ENCODE measurements at places on chromosomes 5 and 9.

GRCh38 chr5:140402258-140403074 is 833 bp downstream of the ANKHD1 start:
- DNase-seq, result peak; percentile 52

DNA sequence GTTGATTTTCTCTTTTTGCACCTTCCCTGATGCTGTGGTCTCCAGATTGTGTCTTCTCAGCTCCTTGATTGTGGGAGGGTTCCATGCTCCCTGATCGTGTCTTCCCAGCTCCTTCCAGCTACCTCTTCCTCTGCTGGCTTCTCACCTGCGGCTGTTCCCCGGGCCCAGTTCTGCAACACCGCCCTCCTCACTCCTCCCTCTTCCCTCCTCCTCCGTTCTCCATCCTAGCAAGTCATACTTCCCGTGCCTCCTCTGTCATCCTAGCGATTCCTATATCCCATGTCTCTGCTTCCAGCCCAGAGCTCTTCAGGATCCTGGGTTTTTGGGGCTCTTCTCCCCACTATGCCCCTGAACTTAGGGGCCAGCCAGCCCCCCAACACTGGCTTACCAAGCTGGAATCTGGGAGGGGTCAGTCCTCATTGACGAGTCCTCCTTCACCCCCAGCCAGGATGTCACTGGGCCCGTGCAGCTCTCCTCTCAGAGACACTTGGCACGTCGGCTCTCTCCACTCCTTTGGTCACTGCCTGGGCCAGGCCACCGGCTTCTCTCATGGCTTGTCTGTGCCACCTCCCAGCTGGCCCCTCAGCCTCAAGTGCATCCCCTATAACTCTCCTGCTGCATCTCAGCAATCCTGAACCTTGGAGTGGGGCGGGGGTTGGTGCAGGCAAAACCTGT is 255.4 kb upstream of the MVB12B start:
- DNase-seq, result no peak

DNA sequence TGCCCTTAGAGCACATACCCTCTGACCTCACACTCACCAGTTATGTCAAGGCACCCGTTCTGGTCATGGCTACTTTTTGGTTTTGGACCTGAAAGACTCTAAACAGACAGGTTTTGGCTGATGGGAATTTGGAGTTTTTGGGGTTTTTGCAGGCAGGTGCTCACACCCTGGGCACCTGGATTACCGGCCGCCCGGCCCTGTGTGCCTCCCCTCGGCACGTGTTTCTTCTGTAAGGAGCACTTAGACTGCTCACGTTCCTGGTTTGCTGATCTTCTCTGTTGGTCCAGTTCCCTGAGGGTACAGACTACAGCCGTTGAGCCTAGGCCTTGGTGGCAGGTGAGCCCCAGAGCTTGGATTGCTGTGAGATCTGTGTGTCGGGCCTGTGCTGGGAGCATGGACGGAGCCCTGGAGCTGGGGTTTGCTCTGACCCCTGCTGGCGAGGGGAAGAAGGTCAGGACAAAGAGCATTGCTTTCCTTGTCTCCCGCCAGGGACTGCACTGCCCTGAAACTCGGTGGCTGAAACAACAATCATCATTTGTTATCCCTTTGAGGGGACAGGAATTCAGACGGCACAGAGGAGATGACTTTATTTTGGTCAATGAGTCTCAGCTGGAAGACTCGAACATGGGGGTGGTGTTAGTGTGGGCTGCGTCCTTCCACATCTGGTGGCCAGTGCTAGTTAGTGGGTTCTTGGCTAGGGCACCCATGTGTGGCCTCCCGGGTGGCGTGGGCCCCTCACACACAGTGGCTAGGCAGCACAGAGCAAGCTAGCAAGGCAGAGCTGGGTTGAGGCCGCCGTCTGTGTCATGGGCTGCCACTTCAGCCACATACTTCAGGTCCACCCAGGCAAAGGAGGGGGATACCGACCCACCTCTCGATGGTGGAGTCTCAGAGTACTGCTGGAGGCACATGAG is 76.4 kb downstream of the EHMT1 start:
- peak; percentile 48 for DNase-seq

DNA sequence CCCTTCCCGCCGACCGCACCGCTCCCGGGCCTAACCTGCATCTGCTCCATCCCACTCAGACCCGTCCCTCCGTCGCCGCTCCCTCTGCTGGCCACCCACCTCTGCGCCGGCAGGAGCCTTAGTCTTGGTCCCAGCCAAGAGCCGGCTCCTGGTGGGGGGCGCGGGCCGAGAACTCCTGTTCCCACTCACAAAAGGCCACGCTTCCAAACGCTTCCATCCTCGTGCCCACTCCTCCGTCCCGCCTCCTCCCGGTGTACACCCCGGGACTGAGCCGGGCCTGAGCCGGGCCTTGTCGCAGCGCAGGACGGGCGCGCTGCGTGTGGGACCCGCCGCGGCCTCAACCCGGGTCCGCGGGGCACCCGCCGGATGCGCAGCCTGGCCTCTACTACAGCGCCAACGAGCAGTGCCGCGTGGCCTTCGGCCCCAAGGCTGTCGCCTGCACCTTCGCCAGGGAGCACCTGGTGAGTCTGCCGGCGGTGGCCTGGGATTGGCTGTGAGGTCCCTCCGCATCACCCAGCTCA is 7.5 kb downstream of the ADAMTS13 start:
- no peak for DNase-seq

- peak; percentile 73 for DNase-seq
Measured at GRCh38 chr5:139147483-139148087, 50.6 kb downstream of the SIL1 start.

- peak; percentile 95 for DNase-seq
Measured at GRCh38 chr9:72022841-72023240, 37.6 kb downstream of the C9orf57 start.

- peak; percentile 17 for DNase-seq
Measured at GRCh38 chr9:69317894-69318293, 7.1 kb upstream of the ENTREP1 start.

DNA sequence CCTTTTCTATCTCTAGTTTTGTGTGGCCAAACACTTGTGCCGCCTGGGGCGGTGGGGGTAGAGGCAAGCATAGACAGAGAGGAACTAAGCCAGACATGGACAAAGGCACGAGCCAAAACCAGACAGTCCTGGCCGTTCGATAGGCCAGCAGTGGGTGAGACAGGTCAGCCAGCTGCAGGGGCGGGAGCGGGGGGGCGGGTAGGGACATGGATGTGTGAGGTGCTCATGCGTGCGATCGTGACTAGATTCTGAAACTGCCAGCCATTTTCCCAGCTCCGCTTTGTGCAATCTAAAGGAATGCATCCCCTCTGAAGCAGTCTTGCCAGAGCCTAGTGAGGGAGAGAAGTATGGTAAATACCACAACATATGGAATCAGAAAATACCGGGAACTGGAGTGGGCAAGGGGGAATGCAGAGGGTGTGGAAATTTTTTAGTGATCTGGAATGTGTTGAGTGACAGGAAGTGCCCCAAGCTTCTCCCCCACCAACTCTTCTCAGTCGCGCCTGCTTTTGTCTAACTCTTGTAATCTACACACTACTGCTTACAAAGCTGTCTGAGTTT is 111.9 kb downstream of the NR6A1 start:
- DNase-seq, result peak; percentile 99

- no peak for DNase-seq
Measured at GRCh38 chr5:124739634-124740025, 6.8 kb downstream of the ZNF608 start.

GRCh38 chr9:214648-215493 is at the start of gene DOCK8:
Gene DOCK8, plus strand, starts transcription at chr9:214865. Its CDS starts 112 bp downstream, at chr9:214977.
- DNase-seq, result peak; percentile 10

DNA sequence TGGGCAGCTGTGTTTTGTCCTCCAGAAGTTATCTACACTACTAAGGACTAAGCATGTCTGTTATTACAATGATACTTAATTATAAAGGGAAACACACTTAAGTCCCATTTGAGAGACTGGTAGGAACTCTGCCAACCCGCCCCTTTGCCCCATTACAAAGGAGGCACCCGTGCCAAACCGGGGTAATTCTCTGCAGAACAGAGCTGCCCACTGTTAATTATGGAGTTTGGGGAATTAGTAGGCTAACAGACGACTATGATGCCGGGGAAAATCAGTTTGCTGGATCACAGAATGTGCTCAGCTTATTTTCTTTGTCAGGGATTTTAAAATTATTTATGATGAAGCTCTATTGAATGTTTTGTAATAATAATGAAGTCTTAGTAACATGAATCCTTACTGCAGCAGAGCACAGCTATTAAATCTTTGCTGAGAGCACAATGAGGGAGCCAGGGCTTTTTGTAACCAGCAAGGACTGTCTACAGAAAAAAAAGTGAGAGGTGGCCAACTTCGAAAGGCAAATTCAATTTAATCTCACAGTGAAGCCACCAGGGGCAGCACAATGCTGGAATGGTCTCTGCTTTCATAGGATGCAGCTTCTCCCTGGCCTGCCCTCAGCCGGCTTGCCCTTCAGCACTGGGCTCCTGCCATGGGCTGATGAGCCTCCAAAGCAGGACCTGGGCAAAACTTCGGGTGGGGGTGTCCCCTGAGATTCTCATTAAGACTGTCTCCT is 134.5 kb downstream of the GNAQ start:
- DNase-seq, result peak; percentile 37

GRCh38 chr9:123893115-123893514 is 36.8 kb downstream of the DENND1A start:
- no peak for DNase-seq

DNA sequence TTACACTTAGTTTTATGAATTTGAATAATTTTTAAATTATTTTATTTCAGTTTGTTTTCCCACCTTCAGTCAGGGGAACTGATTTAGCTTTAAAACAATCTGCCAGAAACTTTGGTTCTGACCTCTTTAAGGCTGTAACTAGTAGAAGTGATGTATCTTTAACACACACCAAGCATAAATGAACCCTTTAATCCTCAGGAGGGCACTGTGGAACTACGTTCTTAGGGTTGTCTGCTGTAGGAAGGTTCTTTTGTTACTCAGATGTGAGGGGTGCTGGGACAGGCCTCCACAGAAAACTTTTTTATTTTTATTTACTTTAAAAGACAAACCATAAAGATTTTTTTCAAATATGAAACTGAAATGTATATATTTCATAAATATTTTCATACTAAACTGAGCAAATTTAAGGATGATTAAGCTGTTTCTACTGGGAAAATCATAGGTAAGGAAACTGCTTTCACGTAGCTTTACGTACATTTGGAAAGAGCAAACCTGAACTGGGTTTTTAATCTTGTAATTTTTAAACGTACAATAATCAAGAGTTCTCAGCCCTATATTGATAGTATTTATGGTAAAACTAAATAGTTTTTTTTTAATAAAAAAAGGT is 5.3 kb downstream of the KLF4 start:
- peak; percentile 79 for DNase-seq

GRCh38 chr9:23408874-23409273 is 417.2 kb downstream of the ELAVL2 start:
- DNase-seq, result no peak

All from fibroblast of skin of back (primary cell).